ENCODE measurements at places on chromosomes 16 and 17. TPM values are rescaled to one million over a fixed set of nuclear protein-coding genes. Genes with fewer than 3 reads are reported as not detected.

GRCh38 chr16:65406116-65406515 is 284.3 kb upstream of the CDH11 start:
- no peak for DNase-seq

The GUCY2D gene
- total RNA-seq = not detected

- DNase-seq = no peak
These were observed 2.8 kb downstream of the DNASE1L2 start for GRCh38 chr16:2238838-2239675.

DNA sequence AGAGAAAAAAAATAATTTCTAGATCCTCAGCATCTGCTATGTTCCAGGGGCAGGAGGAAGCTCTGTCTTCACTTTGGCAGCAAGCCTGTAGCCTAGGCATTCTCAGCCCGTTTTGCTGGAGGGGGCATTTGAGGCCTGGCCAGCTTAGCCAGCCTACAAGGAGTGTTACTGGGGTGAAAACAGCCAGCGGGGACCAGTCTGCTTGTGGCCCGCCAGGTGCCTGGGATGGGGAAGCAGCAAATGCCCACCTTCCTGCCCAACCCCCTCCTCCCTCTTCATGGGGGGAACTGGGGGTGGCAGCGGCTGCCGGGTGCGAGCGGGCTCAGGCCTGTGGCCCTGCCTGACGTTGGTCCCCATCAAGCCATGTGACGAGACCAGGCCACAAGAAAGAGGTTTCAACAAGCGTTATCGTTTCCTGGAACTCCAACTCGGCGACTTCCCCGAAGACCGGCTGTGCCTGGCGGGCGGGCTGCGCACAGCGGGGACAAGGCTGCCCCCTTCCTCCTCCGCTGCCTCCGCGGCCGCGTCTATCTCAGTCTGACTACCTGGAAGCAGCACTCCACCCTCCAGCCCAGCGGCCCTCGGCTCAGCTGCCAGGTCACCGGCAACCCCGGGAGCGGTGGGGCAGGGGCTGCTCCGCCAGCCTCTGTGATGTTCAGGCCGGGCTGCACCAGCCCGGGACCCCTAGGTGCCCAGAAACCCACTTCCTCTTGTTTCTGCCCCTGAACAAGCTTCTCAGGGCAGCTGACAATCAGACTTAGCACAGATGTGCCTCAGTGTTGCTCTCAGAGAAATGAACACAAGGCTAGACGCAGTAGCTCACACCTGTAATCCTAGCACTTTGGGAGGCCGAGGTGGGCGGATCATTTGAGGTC is 22.9 kb downstream of the SOCS1 start:
- peak; percentile 94 for DNase-seq

The CBFA2T3 gene
- total RNA-seq = 0.28 TPM

GRCh38 chr16:71552698-71553503 is 24.0 kb downstream of the TAT start:
- DNase-seq = no peak

The METTL16 gene
- 61.7 TPM for total RNA-seq

DNA sequence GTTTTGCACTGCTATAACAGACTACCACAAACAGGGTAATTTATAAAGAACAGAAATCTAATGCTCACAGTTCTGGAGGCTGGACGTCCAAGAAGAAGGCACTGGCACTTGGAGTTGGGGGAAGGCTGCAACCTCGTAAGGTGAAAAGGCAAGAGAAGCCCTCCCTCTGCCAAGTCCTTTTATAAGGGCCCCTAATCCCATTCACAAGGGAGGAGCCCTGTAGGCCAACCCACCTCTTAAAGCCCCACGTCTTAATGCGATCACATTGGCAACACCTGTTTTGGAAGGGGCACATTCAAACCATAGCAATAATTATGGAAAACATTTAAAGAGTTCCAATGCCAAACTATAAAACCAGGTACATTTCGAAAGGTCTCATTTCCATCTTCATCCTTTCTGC is 5.2 kb downstream of the PKD1L3 start:
- DNase-seq = no peak

The NPIPB8 gene
- total RNA-seq = not detected

DNA sequence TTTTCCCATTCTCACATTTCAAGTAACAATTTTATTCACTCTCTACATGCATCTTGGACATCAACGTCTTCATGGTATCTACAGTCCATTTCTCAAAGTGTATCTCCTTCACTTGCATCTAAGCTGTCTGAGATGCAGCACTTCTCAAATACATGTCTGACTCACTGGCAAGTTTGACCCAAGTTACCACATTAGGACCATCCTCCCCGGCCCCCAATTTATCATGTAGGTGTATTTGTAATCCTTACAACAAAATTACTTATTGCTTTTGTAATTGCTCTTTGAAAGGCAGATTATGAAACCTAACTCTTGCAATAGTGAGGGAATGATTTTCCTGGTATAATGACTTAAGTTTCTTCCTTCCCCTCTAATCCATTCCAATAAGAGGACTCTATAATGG is 28.9 kb upstream of the ULK2 start:
- no peak for DNase-seq

- DNase-seq = peak; percentile 73
These were observed 64.2 kb downstream of the PITPNC1 start for GRCh38 chr17:67441052-67441895.

GRCh38 chr17:80477647-80478478 is 1.5 kb upstream of the NPTX1 start:
- DNase-seq = peak; percentile 56

DNA sequence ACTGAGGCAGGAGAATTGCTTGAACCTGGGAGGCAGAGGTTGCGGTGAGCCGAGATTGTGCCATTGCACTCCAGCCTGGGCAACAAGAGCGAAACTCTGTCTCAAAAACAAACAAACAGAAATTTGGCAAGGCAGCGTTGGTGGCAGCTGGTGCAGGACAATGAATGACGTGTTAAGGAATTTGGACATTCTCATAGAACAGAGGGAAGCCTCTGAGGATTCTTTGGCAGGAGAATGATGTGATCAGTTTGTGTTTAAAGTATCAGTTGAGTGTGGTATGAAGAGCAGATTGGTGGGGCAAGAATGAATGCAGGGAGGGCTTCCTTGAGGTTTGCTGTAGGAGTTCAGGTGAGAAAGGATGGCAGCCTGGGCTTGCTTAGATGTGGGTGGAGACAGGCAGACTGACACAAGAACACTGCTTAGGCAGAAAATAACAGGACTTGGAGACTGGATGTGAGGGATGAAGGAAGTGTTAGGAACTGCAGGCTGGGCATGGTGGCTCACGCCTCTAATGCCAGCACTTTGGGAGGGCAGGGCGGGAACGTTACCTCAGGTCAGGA is 4.8 kb downstream of the CYB5D2 start:
- no peak for DNase-seq

DNA sequence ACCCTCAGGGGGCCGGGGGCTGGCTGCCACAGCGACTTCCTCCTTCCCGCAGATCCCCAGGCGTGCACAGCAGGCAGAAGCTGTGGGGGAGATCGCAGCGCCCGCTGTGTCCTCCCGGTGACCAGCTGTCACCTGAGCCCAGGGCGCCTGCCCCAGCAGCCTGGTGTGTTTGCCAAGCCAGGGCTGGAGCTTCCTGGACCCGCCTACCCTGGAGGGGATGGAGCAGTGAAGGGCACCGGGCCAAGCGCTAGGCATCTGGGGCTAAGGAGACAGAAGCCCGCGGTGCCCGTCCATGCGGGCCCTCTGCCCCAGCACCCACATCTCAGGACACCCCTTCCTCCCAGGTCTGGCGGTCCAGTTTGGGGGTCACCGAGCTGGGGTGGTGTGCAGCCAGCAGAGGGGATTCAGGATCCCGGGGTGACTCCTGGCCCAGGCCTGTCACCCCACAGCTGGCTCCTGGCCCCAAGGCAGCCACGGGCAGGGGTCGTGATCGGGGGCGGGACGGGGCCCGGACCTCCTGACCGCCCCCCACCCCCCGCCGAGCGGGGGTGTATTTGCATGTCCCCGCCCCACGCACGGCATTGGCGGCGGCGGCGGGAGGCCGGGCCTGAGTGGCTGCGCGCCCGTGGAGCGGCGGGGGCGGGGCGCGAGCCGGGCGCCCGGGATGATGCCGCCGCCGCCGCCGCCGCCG is at the start of gene RAB26:
Gene RAB26 (plus strand): TSS at position 645 of the 691 bp plus-strand sequence. CDS start 159 bp downstream, outside the sequence.
- peak; percentile 65 for DNase-seq

The PHOSPHO1 gene
- not detected for total RNA-seq

The CA4 gene
- total RNA-seq = not detected

- no peak for DNase-seq
These were observed 27.1 kb downstream of the TBC1D3B start for GRCh38 chr17:36149296-36149820.

- no peak for DNase-seq
These were observed 20.1 kb upstream of the BCAR1 start for GRCh38 chr16:75271441-75272096.

- no peak for DNase-seq
These were observed 3.6 kb downstream of the CHD9 start for GRCh38 chr16:53058441-53058840.

DNA sequence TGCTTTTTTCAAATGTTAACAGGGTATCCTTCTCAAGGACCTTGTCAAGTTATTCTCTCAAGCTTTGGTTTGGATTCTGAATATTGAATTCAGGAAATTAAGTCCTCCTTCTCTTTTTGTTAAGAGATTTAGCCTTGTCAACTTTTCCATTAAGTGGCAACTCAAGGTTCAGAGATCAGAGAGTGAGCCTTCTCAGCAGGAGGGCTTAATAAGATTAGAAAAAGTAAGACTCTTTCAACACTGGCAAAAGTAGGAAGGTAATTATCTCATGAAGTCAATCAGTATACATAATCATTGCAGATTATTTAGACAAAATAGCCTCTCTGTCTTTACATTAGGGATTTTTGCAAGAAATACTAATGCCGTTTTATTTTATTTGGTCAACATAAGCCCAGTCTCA is 330.7 kb downstream of the KIF2B start:
- DNase-seq = no peak

DNA sequence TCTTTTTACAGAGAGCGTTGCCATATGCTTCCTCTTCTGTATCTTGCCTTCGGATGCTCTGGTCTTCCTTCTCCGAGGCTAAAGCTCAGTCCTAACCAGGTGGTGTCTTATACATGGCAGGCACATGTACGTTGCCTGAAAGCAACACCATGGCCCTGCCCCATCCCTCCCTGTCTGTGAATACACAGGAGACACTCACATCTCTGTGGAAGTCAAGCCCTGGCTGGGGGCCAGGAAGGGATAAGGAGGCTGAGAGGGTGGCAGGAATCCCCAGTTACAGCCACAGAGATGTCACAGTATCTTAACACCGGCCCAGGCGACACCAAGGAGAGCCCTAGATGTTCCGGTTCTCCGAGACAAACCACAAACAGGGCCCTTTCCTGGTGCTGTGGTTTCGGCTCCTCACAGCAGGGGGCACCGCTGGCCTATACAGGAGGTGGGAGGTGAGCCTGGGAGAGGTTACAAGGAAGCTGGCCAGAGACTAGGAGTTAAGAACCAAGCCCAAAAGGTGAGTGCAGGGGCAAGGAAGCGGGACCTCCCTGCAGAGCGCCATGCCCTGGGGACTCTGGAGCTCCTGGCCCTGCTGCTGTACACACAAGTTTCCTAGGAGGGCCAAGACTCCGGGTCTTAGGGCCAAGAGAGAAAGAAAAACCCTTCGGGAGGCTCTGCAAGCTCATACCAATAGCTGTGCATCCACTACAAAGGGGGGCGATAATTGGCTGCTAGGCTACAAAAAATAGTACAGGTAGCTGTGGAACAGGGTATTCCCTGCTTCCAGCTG is 41.7 kb downstream of the SRL start:
- peak; percentile 39 for DNase-seq

GRCh38 chr17:10215286-10215685 is 16.9 kb upstream of the GAS7 start:
- DNase-seq = no peak

- no peak for DNase-seq
These were observed 127.5 kb downstream of the HS3ST3A1 start for GRCh38 chr17:13474073-13474800.

The PRAC2 gene
- total RNA-seq = not detected

The SLC16A11 gene
- total RNA-seq = 1.8 TPM

DNA sequence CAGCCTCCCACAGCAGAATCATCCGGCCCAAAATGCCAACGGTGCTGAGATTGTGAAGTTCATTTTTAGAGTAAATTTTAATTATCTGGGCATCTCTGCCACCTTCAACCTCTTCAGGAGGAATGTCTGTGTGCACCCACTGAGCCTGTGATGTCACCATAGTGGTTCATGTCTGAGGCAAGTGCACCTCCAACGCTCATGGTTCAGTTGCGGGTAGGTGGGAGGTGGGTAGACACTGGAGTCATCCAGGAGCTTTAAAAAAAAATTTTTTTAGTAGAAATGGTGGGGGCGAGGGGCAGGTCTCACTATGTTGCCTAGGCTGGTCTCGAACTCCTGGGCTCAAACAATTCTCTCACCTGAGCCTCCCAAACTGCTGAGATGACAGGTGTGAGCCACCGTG is 1.9 kb downstream of the FLYWCH1 start:
- no peak for DNase-seq

- peak; percentile 56 for DNase-seq
These were observed 690 bp downstream of the NDE1 start for GRCh38 chr16:15650698-15651171.

DNA sequence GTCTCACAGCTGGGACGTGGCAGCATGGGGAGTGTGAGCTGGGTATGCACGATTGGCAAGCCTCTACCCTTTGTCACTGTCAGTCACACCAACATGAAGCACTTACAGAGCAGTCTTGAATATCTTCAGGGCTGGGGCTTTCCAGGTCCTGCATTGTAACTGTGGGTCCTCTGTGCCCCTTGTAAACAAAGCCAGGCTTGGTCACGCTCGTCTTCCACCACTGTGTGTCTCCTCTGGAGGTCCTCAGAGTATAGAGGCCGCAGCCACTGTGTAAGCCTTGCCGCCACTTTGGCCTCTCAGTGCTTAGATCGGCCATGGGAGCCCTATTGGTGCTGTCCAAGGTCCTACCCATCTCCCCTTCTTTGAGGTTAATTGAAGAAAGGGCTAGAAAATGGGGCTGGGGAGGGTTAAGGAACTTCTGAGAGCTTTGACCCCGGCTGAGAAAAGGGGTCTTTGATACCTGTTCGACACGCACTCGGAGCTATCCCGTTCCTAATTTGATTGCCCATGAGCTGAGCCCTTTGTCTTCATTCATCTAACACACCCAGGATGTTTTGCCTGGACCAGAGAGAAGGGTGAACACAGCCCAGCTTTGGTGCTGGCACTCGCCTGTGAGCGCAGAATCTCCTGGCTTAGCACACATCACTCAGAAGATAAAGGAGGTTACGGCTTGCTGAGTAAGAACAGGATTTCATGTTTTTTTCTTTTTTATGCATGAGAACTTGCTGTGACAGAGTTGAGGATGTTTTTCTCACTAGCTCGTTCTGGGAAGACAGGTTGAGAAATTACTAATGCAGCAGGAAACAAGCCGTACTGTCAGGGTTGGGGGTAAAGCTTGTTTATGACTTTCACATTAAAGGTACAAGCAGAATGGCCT is 267.9 kb downstream of the CPPED1 start:
- DNase-seq = peak; percentile 29

DNA sequence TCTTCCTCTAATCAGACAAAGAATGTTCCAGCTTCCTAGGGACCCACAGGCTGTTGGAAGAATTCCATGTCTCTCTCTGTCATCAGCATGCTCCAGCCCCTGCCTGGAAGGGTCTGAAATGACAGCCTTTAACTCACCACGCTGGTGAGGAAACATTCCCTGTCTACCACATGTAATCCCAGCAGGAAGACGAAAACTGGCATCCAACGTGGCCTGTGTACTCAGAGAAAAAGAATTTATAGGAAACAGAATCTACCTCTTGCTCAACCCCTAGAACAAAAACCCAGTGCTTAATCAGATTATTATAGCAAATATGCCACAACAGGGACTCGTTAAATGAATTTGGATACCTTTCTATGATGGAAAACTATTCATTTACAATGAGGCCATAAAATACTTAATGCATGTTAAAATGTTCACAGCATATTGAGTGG is 147.3 kb upstream of the FOXF1 start:
- no peak for DNase-seq
